Keratinocyte (primary cell): ENCODE measurements at places on chromosomes 11 and 22.

- no peak for DNase-seq
Observed at GRCh38 chr22:30143265-30143664, 63.0 kb downstream of the HORMAD2 start.

- DNase-seq, result no peak
Observed at GRCh38 chr11:64021757-64022093, 14.0 kb upstream of the FLRT1 start.

DNA sequence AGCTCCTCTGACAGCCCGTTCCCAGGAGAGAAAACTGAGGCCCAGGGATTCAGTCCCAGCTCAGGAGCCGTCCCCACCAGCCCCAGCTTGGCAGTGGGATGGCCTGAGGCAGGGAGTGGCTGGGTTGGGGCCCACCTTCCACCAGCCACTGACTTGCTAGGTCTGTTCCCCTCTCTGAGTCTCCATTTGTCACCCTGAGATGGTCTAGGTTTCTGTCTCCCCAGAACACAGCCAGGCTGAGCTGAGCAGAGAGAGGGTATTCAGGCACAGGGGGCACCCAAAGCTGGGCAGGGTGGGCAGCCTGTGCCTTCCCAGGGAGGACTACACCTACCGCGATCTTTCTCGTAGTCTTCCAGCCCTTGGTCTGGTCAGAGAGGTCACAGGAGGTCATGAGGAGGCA, 95.7 kb downstream of the PDE2A start:
- no peak for DNase-seq

DNA sequence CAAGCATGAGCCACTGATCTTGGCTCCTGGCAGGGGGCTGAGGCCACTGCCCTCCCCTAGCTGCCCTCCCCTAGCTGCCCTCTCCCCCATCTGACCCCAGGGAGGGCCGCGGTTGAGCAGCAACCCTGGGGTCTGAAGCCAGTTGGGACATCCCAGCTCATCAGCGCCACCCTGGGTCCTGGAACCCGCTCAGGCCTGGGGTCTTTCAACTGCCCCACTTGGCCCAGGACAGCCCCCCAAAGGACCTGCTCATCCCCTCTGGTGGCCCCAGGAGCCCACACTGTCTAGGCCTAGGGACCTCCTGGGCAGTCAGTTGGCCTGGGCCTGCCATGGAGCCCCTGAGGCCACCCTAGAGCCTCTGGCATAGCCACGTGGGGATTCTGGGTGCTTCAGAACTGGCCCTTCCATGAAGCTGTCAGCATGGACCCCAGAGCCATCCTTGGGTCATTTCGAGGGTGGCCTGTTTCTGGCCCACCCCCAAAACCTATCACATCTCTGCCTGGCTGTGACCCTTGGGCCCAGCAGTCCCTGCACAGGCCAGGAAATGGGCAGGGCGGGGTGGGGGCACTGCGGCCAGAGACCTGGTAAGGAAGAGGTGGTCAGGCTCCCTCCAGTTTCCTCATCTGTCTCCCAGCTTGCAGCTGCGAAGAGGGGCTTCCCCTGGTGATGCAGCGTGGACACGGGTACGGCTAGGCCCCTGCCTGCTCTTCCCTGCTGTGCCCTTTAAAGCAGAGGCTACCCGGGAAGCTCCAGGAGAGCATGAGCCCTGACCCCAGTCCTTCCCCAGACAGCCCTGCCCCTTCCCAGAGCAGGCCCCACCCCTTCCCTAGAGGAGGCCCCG, 37.9 kb downstream of the MUC2 start:
- DNase-seq, result no peak

DNA sequence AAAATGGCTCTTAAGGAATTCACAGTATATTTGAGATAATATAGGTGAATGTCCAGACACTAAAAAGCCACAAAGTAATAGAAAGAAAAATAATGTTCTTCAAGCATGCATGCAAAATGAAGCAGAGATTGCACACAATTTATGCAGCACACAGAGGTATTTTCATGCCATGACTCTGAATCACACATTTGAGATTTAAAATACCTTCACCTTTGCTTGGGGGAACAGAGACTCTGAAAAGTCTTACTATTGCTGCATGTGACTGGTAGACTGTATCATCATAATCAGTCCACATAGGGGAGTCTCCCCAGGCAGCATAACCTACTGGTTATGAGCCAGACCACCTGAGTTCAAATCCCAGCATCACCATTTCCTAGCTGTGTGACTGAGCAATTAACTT, 96.2 kb downstream of the RCN1 start:
- no peak for DNase-seq

GRCh38 chr22:47547881-47548650, 785.6 kb downstream of the TBC1D22A start:
- no peak for DNase-seq

DNA sequence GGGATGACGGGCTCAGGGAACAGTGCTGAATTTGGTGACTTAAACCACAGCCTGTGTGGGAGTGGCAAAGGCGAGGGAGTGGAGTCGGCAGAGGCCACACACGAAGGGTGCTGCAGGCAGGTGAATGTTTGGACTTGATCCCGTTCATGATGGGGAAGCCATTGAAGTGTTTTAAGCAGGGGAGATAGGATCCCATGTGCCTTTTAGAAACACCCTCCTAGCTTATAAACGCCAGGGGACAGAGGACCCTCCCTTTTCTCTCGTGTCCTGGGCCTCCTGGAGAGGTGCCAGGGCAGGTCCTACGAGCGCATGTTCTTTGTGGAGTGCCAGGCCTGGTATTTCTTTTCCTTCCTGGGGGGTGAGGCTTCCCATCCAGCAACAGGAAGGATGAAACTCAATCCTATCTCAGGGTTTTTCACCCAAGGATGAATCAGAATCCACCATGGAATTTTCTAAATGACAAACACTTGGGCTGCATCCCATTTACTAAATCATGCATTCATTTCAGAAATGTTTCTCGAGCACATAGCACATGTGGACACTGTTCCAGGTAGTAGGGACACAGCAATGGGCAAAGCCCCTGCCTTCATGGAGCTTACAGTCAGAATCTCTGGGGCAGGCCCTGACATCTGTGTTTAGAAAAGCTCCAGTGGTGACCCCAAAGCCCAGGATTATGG, 59.6 kb downstream of the CHRDL2 start:
- DNase-seq, result no peak

DNA sequence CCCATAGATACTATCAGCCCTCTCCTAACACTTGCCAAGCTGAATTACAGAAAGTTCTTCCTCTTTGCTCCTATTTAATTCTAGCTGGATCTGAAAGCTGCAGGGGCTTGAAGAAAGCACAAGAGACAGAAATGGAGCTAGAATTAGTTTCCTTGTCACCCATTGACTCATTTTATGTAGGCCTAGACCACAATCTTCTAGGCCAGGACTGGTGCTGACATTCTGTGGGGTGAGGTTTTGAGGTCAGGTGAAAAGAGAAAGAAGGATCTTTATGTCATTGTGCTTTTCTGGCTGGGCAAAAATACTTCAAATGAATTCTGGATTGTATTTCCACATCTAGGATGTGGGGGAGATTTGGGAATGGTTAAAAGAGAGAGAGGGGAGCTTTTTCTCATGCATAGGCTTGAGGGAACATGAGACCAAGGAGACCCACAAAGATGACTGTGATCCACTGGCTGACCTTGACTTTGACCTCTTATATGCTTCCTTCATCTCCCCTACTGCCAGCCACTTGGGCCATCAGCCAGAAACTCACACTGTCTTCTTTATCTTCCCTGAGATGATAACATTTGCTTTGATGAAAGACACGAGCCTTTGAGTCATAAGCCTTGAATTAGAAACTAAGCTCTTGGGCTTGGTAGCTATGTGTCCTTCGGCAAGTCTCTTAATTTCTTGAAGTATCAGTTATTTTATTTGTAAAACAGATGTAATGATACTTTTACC, 274.9 kb upstream of the CADM1 start:
- DNase-seq, result no peak

- no peak for DNase-seq
Observed at GRCh38 chr22:37316875-37317371, 34.6 kb downstream of the CYTH4 start.

- no peak for DNase-seq
Observed at GRCh38 chr11:78379039-78379670, 38.5 kb downstream of the GAB2 start.

DNA sequence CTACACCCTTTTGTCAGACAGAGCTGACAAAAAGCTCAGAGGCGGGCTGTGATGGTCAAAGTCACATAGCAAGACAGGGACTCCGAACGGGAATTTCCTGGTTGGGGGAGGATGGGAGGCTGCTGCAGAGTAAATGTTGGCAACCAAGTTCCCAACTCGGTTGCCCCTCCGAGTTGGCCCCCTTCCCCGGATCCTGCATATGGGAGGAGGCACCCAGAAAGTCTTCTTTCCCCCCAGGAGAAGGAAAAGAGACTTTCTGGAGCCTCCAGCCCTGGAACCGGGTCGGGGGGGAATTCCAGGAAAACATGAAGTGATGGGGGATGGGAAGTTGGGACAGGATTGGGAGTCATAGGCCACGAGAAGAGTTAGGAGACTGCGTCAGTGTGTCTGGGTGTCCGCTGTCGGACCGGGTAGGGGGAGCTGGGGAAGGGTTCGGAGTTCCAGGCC, 614 bp downstream of the SELENOM start:
- DNase-seq, result no peak

DNA sequence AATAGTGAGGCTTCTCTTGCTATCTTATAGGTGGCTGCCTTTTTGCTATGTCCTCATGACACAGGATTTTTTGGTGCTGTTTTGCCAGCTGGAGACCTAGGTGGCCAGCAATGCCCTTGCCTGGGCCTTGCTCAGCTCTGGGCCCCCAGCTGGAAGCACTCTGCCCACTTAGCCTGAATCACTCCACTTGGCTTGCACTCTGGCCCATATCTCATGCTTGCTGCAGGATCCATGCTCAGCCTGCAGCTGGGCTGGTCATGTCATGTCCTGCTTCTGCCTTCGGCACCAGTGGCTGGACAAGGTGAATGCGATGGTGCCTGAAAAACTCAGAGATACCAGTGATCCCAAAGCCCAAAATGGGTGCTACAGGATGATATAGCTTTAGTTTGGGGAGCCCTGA, 818.6 kb upstream of the FAT3 start:
- DNase-seq, result no peak

DNA sequence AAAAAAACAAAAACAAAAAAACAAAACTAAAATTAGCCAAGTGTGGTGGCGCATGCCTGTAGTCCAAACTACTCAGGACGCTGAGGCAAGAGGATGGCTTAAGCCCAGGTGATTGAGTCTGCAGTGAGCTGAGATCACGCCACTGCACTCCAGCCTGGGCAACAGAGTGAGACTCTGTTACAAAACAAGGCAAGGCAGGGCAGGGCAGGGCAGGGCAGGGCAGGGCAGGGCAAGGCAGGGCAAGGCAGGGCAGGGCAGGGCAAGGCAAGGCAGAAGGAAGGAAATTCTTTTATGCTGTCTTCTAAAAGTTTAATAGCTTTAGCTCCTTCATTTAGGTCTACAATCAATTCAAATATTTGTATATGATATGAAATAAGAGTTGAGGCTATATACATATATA, 50.1 kb upstream of the RASSF10 start:
- DNase-seq, result no peak

DNA sequence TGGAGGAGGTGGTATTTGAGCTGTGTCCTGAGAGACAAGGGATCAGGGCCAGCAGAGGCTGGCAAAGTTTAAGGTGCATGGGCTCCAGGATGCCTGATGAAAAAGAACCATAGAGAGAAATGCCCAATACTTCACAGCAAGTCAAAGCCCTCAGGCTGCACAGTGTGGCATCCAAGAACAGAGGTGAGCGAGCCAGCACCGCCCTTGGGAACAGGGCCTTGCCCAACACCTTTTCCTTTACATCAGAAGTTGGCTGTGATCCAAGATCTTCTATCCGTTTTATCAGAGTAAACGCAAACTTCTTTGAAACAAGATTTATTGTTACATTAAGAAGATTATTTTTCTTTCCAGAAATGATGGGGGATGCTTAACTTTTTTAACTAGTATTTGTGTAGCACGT, 1.4 kb downstream of the B3GNT6 start:
- no peak for DNase-seq

DNA sequence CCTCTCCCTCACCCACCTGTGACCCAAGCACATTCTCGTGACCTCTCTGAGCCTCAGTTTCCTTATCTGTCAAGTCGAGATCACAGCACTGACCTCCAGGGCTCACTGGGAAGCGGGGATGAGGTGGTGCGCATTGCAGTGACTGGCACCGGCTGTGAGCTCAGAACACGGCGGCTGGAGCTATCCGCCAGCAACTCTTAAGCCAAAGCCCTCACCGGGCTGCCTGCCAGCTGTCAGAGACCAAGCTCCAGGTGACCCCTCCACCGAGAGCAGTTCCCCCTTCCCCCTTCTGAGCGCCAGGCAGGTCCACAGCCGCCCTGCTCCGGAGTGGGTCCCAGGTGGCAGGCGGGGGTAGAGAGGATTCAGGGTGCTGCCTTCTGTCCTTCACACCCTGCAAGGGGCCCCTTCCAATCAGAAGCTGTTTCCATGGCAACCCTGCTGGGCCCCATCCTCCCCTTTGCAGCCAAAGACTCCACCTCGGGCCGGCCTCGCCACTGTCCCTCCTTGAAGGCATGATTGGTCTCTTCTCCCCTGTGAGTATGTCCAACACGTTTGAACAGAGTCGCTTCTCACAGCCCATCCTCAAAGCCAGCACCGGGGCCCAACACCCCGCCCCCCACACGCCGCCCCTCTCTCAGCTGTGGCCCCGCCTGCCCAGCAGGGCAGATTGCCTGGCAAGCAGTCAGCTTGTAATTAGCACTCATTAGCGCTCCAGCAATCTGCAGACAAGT, 98.7 kb downstream of the WNT7B start:
- no peak for DNase-seq

- DNase-seq, result no peak
Observed at GRCh38 chr11:32511926-32512325, 71.7 kb upstream of the EIF3M start.

DNA sequence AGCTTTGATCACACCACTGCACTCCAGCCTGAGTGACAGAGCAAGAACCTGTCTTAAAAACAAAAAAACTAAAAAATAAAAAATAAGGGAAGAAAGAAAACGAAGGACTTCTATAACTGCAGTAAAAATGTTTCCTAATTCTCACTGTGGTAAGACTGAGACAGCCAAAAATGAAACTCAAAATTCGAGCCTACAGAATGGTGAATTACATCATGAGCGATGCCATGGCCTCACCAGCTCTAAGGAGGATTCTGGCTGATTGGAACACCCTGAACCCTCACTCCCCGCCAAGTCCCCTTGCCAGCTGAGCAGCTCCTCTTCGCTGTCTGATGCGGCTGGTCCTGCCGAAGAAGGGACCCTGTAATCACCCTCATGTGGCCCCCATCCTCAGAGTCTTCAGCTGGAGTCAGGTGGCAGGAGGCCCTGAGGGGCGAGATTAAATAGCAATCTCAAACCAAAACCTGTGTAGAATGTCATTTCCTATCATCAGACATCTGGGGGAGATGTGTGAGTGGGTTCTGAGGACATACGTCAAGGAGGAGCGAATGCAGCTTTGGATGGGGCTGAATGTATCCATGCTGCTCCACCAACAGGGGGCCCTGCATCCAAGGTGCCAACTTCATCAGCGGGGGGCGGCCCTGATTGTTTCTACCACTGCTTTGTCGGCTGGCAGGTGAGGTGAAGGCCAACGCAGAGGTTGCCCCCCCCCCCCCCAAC, 29.2 kb downstream of the PDGFB start:
- no peak for DNase-seq

DNA sequence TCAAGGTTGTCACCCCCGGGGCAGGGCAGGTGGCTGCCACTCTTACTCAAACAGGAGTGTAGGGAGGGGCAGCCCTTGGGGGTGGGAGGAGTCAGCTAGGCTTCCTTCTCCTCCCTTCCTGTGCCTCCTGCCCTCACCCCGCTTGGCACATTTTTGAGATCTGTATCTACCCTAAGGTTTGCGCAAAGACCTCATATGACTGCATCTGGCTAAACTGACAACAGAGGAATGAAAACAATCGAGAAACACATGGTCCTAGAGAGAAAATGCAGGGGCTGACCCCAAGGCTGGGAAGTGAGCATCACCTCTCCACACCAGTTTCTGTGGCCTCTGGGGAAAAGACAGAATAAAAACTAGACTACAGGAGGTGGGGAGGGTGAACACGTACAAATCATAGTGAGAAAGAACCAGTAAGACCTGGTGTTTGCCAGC, 28.1 kb downstream of the IGSF9B start:
- DNase-seq, result no peak
